Daoy (cell line): ENCODE measurements at places on chromosomes 7 and 10. TPM values are rescaled to one million over a fixed set of nuclear protein-coding genes. Genes with fewer than 3 reads are reported as not detected.
A peak's percentile ranks its signal among the peaks of the same experiment; 100 is the strongest.

PSMA2 gene
- 340 and 366 TPM in 2 replicates for total RNA-seq

PTN gene
- 16.4 and 19.5 TPM in 2 replicates for total RNA-seq

DNA sequence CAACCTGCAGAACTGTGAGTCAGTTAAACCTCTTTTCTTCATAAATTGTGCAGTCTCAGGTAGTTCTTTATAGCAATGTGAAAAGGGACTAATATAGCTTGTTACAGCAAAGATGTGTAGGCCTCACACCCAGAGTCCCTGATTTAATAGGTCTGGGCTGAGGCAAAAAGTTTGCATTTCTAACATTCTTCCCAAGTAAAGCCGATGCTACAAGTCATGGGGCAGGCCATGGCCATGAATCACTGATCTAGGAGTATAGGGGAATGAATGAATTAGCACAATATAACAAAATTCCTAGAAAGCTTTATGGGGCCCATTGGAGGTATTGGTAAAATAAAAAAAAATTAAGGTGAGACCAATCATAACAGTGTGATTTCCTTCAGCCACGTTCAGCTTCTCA lies 11.5 kb upstream of the AASS start:
- no peak for DNase-seq

GRCh38 chr10:4658777-4659176 lies 167.2 kb upstream of the AKR1E2 start:
- DNase-seq = no peak

GRCh38 chr7:72275382-72276070 lies 136.6 kb downstream of the CALN1 start:
- no peak for DNase-seq

- DNase-seq = no peak
Observed at GRCh38 chr7:10855583-10855982, 118.1 kb upstream of the PHF14 start.

HOGA1 gene
- not detected in 2 replicates for total RNA-seq

ENTPD1 gene
- 0.06 and 0.17 TPM in 2 replicates for total RNA-seq

GPER1 gene
- 0.40 and 4.5 TPM in 2 replicates for total RNA-seq

DNA sequence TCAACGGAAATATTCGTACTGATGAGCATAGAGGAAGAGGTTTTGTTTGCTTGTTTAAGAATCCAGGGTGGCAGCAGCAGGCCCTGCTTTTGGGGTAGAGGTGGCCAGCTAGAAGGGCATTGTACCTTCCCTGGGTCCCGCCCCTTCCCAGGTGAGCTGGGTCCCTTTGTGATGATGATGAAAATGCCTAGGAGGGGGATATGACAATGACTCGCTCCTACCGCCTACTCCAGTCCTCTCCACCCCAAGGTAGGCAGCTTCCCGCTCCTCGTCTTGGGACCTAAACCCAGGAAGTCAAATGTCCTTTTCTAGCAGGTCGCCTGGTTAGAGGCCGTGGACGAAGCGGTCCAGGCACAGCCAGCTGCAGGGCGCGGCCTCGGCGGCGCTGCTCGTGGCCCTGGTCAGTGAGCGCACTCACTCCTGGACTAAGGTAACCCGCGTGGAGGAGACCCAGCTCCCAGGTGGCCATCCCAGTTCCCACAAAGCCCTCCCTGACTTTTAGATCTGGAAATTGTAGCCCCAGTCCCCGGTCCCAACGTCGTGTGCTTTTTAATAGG lies 141.4 kb downstream of the LSMEM1 start:
- DNase-seq = no peak

- peak; percentile 17 for DNase-seq
Observed at GRCh38 chr10:110643653-110644597, at the start of gene RBM20. Gene RBM20 (plus strand): TSS chr10:110644336. CDS start chr10:110644455, 119 bp downstream.

DNA sequence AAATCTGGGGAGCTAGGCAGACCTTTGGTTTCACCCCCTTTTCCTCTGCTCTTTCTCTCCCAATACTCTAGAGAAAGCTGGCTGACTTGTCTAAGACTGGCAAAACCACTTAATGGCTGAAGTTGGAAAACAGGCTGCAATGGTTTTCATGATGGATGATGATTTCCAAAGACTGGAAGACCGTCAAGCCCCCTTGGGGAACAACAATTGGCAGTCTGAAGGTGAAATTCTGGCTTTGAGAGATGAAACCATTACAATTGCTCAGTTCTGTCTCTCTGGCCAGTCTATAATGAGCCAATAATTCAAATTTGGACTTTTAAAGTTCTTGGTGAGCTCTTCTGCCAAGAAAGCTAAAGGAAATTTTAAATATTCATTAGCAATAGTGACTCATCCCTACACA lies 680.5 kb downstream of the PARD3 start:
- no peak for DNase-seq

GRCh38 chr7:28957751-28958234 lies 337 bp downstream of the TRIL start:
- peak; percentile 33 for DNase-seq

DNA sequence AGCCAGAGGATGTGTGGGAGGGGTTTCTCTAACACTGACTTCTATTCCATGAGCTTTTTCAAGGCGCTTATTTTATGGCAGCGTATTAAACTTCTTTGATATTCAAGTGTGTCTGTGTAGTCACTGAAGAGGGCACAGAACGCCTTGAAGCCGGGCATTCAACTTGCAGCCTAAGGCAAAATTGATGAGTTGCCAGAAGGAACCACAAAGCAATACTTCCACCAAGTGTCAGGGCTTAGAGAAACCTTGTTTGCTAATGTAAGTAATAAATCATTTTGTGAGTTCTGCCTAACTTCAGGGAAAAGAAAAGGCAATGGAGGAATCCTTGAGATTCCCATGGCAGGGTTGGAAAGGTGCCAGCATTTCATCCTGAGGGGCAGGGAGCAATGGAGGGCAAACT lies 163.8 kb downstream of the LCOR start:
- no peak for DNase-seq

DNA sequence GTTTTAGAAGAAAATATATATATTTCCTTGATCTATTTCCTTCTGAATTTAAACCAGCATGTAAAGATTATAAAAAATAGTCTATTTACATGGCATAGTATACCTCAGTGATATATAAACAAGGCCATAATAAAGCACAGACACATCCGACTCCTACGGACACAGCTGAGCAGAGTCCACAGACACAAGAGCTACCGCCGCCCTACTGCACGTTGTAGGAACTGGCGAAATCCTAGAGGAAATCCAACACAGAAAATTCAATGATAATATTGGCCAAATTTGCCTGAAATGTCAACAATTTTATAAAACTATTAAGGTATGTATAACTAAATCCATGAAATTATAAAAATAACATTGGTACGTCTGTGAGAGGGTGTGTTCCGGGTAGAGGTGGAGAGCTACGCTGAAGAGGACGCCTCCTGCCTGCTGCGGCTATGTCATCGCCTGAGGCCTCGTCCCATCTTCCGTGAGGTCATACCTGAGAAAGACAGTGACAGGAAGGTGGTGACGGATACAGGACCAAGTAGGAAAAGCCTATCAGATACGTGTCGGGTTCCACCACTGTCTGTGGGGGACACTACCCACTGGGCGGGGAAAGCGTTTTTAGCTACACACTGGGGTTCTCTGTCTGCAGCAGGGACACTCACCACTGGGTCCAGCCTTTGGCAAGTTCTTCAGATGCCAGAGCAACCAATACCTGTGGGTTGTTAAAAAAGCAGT lies 29.3 kb upstream of the NCAPG2 start:
- no peak for DNase-seq

IDI2 gene
- not detected in 2 replicates for total RNA-seq

GRCh38 chr7:138449580-138449979 lies 10.5 kb upstream of the TRIM24 start:
- DNase-seq = peak; percentile 29

GRCh38 chr10:108427146-108427545 lies 1262.6 kb upstream of the SORCS1 start:
- no peak for DNase-seq

GRCh38 chr10:78550090-78550489 lies 516.4 kb downstream of the RPS24 start:
- DNase-seq = no peak

DNA sequence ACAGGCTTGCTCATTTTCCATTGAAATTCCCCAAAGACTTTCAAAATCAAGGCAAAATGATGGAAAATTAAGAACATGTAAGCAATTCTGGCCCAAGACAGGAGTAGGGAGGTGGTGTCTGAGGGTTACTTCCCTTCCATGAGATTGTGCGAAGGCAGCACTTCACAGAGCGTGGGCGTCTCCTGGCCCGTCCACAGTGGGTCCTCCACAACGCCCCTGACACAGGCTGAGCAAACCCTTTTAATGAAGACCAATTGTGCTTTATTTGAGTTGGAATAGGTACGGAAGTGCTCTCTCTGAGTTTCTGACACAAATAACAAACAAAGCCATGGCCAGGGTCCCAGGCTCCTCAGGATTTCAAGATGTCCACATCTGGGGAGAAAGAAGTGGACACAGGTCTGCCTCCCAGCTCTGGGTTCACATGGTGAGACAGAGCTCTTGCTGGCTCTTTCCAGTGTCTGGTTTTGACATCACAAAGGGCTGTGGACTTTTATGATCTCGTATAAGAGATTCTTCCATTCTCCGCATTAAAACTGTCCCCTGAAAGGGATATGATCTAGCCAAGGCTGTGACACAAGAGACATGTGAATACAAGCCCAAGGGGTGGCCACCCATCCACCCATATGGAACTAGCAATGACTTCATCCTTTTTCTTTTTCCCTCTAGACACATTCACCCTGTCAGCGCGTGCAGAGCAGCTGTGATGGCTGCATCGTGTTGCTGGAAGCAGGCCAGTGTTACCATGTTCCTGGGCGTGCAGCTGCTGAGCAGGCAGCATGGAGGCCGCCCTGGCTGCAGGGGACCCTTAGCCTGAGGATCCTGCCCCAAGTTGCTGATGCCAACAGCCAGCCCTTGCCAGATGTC lies 145.6 kb downstream of the ADAM12 start:
- peak; percentile 79 for DNase-seq

GRCh38 chr10:61779950-61780659 lies 117.4 kb downstream of the CABCOCO1 start:
- DNase-seq = peak; percentile 83

- no peak for DNase-seq
Observed at GRCh38 chr7:28168393-28169158, 12.0 kb downstream of the JAZF1 start.

CYP2C19 gene
- not detected in 2 replicates for total RNA-seq

- peak; percentile 33 for DNase-seq
Observed at GRCh38 chr10:33164060-33164709, 170.3 kb downstream of the NRP1 start.

STEAP1B gene
- total RNA-seq = 20.2 and 31.4 TPM in 2 replicates

PIP gene
- total RNA-seq = not detected in 2 replicates

DNA sequence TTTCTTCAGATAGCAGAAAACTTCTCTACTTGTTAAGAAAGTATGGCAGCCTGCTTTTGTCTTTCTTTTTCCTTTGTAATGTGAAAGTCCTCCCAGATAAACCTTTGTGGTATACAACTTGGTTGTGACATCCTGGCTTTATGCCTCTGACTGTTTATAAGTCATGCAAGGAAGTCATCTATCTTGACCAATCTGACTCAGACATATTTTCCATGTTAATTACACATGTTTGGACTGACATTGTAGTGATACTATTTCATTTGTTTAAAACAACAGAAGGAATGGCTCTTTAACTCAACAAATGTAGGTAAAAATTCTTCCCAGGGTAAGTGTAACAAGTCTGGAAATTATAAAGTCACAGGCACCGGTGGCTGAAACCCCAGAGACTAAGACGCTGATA lies 341.6 kb upstream of the MEOX2 start:
- peak; percentile 36 for DNase-seq

DNA sequence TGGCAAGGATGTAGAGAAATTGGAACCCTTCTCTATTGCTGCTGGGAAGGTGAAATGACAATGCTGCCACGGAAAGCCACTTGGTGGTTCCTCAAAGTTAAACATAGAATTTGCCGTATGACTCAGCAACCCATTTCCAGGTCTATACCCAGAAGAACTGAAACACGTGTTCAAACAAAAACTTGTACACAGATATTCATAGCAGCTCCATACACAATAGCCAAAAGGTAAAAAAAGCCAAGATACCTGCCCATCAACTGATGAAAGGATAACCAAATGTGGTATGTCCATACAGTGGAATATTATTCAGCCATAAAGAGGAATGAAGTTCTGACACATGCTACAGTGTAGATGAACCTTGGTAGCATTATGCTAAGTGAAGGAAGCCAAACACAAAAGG lies 39.1 kb downstream of the LHPP start:
- no peak for DNase-seq

MYOZ1 gene
- not detected in 2 replicates for total RNA-seq

DNA sequence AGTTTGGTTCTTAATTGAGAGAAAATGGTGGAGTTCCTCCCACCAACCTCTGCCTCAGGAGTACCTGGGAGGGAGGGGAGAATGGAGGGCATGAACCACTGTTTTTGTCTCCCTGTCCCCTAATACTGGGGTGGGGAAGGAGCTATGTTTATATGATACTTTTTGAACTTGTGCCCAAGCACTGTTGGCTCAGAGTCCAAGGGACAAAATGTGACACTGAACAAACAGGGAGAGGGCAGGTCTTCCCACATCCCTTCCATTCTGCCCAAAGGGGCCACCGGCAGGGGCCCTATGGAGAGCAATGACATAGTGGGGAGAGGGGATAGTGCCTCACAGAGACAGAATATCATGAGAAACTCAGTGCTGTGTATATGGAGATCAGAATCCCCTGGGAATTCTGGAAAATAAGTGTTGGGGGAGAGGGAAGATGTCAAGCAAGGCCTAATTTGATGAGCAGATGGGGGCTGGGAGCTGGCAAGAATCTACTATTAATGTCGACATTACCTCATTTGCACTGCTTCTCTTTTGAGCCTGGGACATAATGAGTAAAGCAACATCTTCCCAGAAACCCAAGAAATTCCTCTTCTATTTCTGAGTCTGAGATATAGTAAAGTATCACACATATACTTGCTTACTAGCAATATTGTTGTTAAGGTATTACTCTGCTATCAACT lies 180.6 kb downstream of the CYP26A1 start:
- DNase-seq = no peak

DNA sequence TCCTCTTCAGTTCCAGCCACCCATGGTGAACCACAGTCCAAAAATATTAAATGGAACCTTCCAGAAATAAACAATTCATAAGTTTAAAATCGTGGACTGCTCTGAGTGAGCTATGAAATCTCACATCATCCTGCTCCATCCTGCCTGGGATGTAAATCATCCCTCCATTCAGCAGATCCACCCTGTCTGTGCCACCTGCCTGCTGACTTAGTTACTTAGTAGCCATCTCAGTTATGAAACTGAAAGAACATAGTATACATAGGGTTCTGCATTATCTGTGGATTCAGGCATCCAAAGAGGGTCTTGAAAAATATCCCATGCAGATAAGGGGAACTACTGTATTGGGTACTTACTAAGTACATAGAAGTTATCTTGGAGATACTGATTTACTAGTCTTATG lies 89.0 kb downstream of the ST8SIA6 start:
- DNase-seq = no peak

GRCh38 chr10:83909001-83909400 lies 230.3 kb upstream of the GHITM start:
- no peak for DNase-seq

- no peak for DNase-seq
Observed at GRCh38 chr7:38905056-38905759, 3.8 kb downstream of the VPS41 start.
